ENCODE measurements at places on chromosomes 5 and 9. TPM values are rescaled to one million over a fixed set of nuclear protein-coding genes. Genes with fewer than 3 reads are reported as not detected.

The MAMDC4 gene
- 0.95 TPM for total RNA-seq

The PDGFRB gene
- total RNA-seq: 27.9 TPM

The IFNA13 gene
- not detected for total RNA-seq

The SH3GLB2 gene
- 46.6 TPM for total RNA-seq

The ZNF618 gene
- 0.93 TPM for total RNA-seq

The UAP1L1 gene
- 0.49 TPM for total RNA-seq

The CBY3 gene
- total RNA-seq: not detected

The PCDHAC1 gene
- not detected for total RNA-seq

GRCh38 chr5:91024727-91025126, 358.4 kb downstream of the ARRDC3 start:
- DNase-seq: no peak
- H3K4me1 ChIP-seq: peaks cover 37% of the 10 kb centered on the region
- H3K27ac ChIP-seq: no peak overlapping the region
- H3K27me3 ChIP-seq: no peaks in the 10 kb centered on the region
- no peaks in the 10 kb centered on the region for H3K36me3 ChIP-seq
- no peak overlapping the region for H3K4me3 ChIP-seq

- peak; percentile 64 for DNase-seq
- peaks cover 59% of the 10 kb centered on the region for H3K4me1 ChIP-seq
- H3K36me3 ChIP-seq: no peaks in the 10 kb centered on the region
- H3K27me3 ChIP-seq: no peaks in the 10 kb centered on the region
Measured at GRCh38 chr9:104772714-104773510, 9.0 kb downstream of the NIPSNAP3B start.

GRCh38 chr5:161342886-161343285, 203.6 kb downstream of the GABRB2 start:
- H3K36me3 ChIP-seq: no peaks in the 10 kb centered on the region
- no peak for DNase-seq
- H3K27me3 ChIP-seq: no peaks in the 10 kb centered on the region
- no peaks in the 10 kb centered on the region for H3K4me1 ChIP-seq
- no peak overlapping the region for H3K4me3 ChIP-seq
- H3K27ac ChIP-seq: no peak overlapping the region

DNA sequence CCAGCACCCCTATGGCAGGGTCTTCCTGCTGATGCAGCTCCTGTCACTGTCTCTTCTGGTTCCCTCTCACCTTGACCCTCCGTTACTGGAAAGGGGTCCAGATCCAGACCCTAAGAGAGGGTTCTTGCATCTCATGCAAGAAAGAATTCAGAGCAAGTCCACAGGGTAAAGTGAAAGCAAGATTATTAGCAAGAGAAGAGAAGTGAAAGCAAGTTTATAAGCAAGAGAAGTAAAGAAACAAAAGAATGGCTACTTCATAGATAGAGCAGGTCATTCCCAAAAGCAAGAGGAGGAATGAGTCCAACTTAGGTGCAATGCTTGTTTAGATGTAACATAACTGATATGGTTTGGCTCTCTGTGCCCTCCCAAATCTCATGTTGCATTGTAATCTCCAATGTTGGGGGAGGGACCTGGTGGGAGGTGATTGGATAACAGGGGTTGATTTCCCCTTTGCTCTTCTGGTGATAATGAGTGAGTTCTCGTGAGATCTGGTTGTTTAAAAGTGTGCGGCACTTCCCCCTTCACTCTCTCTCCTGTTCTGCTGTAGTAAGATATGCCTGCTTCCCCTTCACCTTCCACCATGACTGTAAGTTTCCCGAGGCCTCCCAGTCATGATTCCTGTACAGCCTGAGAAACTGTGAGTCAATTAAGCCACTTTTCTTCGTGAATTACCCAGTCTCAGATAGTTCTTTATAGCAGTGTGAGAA, 183.3 kb downstream of the MED10 start:
- no peaks in the 10 kb centered on the region for H3K4me1 ChIP-seq
- no peaks in the 10 kb centered on the region for H3K27me3 ChIP-seq
- no peak for DNase-seq
- no peaks in the 10 kb centered on the region for H3K36me3 ChIP-seq
- H3K4me3 ChIP-seq: no peak overlapping the region
- H3K27ac ChIP-seq: no peak overlapping the region

- peak overlapping the region; percentile 66 for H3K27ac ChIP-seq
- DNase-seq: no peak
- no peaks in the 10 kb centered on the region for H3K27me3 ChIP-seq
- H3K36me3 ChIP-seq: no peaks in the 10 kb centered on the region
Measured at GRCh38 chr5:125257057-125257972, 510.9 kb upstream of the ZNF608 start.

- H3K4me3 ChIP-seq: no peak overlapping the region
- no peaks in the 10 kb centered on the region for H3K27me3 ChIP-seq
- no peak overlapping the region for H3K27ac ChIP-seq
Measured at GRCh38 chr9:83569326-83569725, 31.1 kb upstream of the FRMD3 start.

GRCh38 chr5:139904566-139904815, 108.9 kb downstream of the PSD2 start:
- DNase-seq: no peak
- H3K4me3 ChIP-seq: peak overlapping the region; percentile 53
- peaks cover 26% of the 10 kb centered on the region for H3K4me1 ChIP-seq
- peak overlapping the region; percentile 1 for H3K27ac ChIP-seq
- no peaks in the 10 kb centered on the region for H3K36me3 ChIP-seq

Measured in gastrocnemius medialis (tissue), 4 donors.